Fibroblast of lung (primary cell): ENCODE measurements at places on chromosomes 16 and 17.

DNA sequence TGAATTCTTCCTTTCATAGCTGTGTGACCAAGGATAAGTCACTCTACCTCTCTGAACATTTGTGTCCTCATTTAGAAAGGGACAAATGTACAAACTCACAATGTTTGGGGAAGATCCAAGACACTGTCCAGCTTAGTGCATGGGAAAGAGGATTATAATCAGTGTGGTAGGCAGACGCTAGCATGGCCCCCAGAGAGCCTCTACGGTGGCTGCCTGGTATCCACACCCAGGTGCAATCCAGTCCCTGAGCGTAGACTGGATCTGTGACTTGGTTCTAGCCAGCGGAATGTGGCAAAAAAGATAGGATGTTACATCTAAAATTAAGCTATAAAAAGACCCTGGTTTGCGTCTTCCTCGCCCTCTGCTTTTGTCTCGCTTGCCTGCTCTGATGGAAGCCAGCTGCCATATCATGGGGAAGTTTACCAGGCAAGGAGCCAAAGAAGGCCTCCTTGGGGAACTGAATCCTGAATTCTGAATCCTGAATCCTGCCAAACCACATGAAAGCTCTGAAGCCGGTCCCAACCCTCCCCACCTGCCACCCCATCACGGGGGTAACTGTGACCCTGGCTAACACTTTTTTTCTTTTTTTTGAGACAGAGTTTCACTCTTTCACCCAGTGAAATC lies 51.7 kb downstream of the PLXDC1 start:
- DNase-seq = peak; percentile 67

DNA sequence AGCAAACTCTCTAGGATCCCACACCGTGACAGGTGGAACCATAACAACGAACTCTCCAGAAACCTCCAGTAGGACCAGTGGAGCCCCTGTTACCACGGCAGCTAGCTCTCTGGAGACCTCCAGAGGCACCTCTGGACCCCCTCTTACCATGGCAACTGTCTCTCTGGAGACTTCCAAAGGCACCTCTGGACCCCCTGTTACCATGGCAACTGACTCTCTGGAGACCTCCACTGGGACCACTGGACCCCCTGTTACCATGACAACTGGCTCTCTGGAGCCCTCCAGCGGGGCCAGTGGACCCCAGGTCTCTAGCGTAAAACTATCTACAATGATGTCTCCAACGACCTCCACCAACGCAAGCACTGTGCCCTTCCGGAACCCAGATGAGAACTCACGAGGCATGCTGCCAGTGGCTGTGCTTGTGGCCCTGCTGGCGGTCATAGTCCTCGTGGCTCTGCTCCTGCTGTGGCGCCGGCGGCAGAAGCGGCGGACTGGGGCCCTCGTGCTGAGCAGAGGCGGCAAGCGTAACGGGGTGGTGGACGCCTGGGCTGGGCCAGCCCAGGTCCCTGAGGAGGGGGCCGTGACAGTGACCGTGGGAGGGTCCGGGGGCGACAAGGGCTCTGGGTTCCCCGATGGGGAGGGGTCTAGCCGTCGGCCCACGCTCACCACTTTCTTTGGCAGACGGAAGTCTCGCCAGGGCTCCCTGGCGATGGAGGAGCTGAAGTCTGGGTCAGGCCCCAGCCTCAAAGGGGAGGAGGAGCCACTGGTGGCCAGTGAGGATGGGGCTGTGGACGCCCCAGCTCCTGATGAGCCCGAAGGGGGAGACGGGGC lies 1.3 kb downstream of the SPN start:
- DNase-seq = no peak

DNA sequence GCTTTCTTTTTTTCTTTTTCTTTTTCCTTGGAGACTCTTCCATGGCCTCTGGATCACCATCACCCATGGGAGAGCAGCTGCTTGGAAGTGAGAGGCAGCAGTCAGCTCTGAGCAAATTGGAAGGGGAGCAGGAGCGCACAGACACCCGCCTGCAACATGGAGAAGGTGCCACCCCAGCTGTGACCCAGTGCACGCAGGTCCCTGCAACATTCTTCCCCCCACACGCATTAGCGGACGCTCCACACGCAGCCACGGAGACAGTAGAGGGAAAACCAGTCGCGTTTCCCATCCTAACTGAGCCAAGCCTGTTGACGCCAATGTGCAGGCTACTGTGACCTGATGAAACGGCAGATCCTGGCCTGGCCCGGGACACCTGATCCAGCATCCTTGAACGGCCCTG lies 20.4 kb upstream of the CYTH1 start:
- no peak for DNase-seq

DNA sequence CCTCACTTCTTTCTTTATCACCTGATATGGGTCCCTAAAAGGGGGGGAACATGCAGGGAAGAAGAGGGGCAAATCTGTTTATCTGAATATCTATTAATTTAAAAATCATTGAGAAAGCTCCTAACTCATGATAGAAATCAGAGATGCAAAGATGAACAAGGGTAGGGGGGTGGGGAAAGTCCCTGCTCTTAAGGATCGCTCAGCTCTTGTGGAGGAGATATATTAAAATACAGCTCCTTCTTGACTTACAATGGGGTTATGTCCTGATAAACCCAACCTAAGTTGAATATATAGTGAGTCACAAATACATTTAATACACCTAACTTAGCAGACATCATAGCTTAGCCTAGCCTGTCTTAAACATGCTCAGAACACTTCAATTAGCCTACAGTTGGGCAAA lies 237.5 kb downstream of the MAF start:
- no peak for DNase-seq

DNA sequence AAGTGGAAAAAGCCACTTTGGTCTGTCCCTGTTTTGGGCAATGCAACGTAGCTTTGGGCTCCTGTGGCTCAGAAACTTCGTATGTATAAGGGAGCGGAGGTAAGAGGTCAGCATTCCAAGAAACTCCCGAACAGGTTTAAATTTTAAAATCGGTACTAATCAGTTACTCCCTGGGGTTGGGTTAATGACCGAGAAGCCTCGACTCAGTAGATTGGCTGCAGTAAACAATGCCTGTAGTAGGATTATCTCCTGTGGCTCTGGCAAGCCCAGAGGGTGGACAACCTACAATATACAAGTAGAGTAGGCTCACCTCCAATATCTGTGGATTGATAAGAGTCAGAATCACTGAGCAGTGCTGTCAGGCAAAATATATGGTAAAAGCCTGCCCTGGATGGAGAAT lies 1.6 kb upstream of the GNA13 start:
- no peak for DNase-seq

GRCh38 chr16:8961811-8962390 lies 1.8 kb downstream of the USP7 start:
- DNase-seq = no peak

DNA sequence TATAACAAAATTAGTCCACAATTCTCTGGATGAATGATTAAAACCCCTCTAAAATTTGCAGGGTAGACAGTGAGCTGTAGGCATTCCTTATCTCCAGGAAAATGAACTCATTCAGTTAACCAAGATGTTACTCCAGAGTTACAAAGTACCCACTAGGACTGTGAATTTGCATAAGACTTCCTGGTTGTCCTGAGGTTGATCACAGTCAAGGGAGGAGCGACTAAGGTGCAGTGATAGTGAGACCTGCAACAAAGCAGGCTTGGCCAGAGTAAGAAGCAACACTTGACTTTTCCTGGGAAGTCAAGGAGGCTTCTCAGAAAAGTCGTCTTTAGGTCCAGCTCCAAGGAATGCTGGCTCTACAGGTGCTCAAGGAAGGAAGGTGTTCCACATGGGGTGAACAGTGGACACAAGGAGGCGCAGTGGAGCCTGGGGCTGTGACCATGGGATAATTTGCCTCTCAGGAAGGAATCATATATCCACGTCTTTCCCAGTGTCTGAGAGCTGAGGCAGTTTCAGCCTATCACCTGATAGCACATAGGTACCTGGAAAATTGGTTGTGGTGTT lies 821.1 kb upstream of the EEF2KMT start:
- no peak for DNase-seq

GRCh38 chr17:68231541-68231940 lies 16.3 kb upstream of the AMZ2 start:
- DNase-seq = no peak

DNA sequence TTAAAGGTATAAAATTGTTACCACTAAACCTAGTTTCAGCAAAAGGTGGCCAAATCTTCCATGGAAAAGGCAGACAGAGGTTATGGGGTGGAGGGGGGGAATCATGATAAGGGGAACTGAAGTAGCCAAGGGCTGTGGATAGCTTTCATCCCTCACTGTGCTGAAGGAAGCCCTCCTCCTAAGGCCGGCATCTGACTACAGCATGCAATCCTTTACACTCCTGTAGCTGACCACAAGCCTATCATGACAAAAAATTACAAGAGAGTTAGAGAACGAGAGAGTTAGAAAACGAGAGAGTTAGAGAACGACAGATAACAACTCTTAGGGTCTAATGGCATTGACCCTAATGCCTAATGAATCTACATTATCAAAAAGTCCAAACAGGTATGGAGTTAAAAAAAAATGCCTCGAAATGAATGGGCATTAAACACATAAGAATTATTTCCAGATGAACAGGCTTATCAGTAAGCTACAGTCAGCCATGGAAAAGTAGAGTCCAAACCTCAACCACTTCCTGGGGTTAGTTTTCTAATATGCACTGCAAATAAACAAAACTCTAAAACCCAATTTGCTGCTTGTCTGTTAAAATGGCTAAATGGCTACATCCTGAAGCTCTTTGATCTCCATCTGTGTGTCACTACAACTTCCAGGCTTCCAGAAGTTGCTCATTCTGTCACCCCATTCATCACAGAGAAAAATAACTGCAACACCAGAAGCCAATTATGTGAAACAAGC lies 29.7 kb downstream of the DUSP14 start:
- DNase-seq = peak; percentile 80

GRCh38 chr17:1050246-1050995 lies 53.5 kb downstream of the TIMM22 start:
- DNase-seq = no peak

DNA sequence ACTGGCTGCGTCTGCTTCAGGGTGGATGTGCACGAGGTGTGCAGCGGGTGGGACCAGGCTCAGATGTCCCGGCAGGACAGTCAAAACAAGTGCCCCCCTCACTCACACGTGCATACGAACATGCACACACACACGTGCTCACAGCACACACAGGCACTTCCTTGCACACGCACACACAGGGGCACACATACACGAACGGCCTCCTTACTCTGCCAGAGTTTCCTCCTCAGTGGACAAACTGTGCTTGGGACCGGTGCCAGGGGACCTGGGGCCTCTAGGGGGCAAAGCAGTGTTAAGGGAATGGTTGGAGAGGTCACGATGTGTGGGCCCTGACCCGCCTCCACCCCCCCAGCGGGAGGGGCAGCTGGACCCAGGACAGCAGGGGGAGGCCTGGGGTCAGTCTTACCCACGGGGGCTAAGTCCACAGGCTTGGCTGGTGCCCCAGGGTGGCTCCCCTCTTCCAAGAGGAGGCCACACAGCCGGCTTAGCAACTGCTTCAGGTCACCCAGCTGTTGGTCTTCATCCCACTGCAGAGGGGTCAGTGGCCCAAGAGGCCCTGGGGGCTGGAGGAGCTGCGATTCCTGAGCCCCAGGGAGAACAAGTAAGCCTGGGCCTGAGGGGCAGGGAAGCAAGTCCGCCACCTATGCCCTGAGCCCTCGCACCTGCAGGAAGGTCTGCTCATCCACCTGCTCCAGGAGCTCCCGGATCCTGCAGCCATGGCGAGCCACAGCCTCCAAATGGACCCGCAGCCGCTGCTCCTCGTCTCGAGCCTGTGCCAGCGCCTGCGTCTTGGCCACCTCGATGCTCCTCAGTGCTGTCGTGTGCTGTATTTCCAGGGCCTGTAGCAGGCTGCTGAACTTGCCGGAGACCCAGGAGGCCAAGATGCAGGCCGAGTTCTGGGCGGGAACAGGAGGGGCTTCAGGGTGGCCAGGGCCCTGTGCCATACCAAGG lies 4.9 kb downstream of the TRIM65 start:
- DNase-seq = no peak

DNA sequence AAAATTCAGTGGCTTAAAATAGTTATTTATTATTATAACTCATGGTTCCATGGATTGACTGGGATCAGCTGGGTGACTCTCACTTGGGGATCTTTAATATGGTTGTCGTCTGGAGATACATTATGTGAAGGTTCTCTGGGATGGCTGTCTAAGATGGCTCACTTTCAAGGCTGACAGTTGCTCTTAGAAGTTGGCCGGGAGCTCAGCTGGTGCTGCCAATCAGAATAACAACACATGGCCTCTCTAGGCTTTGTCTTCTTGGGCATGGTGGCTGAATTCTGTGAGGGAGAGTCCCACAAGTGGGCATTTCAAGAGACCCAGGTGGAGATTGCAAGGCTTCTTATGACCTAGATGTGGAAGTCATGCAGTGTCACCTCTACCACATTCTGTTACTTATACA lies 269.7 kb downstream of the CA10 start:
- no peak for DNase-seq

DNA sequence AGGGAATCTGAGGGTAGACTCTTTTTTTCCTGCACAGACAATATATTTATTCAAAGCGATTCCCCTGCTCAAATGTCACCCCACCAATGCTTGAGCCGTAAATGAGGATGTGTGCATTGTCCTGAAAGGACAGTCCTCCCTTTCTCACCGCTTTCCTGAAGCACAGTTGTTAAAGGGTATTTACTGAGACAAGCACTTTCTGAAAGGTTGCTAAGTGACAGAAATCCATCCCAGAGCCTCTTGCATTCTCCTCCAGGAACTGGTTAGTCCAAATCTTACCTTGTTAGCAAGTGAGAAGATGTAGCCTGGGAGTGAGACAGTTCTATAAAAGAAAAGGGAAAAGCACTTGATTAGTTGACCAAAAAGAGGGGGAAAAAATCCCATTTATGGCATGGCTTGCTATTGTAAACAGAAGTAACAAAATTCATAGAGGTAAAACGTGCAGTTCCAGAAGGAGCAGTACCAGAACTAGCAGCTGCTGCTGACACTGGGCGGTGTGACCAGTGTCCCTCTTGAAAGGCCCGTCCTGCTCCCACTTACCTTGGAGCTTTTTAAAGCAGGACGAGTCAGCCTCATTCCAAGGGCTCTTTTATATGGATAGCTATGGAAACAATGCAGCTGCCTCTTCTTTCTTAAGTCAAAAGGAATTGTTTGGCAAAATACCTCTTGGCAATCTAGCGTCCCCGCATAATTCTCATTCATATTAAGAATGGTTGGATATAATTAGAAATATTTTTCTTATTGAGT lies at the start of gene MYH2:
Gene MYH2, minus strand, starts transcription at position 563 of the 747 bp plus-strand sequence. CDS start 1,738 bp downstream, outside the sequence.
- no peak for DNase-seq

DNA sequence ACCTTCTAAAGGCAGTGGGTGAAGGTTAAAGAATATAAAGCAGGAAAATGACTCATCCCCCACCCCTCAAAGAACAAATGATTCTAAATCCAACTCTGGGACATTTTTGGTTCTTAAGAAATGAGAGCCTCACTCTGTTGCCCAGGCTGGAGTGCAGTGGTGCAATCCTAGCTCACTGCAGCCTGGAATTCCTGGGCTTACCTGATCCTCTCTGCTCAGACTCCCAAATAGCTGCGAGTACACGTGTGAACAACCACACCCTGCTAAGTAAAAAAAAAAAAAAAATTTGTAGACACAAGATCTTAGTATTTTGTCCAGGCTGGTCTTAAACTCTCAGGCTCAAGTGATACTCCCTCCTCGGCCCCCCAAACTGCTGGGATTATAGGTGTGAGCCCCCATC lies 298.8 kb upstream of the MAF start:
- DNase-seq = no peak

GRCh38 chr17:78888941-78889518 lies 14.0 kb downstream of the CEP295NL start:
- no peak for DNase-seq

- no peak for DNase-seq
These were observed 13.5 kb downstream of the CA4 start for GRCh38 chr17:60163108-60163784.

GRCh38 chr17:47763913-47764582 lies 31.0 kb downstream of the TBX21 start:
- no peak for DNase-seq
